CD4-positive, alpha-beta T cell treated with Interferon gamma for 1 hour (primary cell): ENCODE measurements at places on chromosomes 5 and 9.
A peak's percentile ranks its signal among the peaks of the same experiment; 100 is the strongest.

DNA sequence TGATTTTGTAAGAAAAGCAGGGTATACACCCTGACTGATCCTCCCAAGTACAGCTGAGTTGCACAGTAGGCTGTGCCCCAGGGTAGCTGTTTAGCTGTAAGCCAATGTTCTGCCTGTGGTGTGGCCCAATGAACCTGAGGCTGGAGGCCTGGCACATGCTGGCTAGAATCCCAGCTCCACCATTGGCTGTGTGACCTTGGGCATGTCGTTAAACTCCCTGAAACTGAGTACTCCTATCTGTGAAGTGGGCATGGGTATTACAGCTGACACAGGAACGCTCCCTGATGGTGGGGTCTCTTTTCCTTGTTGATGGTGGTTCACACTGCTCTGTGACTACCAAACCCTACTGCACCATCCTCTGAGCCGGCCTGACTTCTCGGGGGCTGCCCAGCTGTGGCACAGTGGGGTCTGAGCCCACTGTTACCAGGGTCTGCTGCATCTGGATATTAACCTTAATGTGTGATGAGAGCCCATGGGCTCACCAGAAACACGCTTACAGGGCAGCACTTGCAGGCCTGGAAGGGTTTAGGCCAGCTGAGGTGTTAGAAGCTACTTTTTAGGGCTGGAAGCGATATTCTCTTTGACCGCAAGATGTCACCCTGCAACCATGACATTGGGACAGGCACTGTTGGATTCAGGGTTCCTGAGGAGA is 7.0 kb upstream of the GADD45G start:
- DNase-seq, result peak; percentile 38

- no peak for DNase-seq
These were observed 147.4 kb upstream of the RPS23 start for GRCh38 chr5:82425591-82425990.

- DNase-seq, result no peak
These were observed 4.7 kb downstream of the SYNPO start for GRCh38 chr5:150645070-150645700.

GRCh38 chr9:94108584-94108983 is 24.3 kb downstream of the PTPDC1 start:
- DNase-seq, result no peak

GRCh38 chr5:107557051-107557658 is 113.6 kb downstream of the EFNA5 start:
- no peak for DNase-seq

GRCh38 chr5:61746831-61747575 is 414.9 kb downstream of the ZSWIM6 start:
- no peak for DNase-seq

GRCh38 chr9:98361645-98362044 is 106.2 kb upstream of the TBC1D2 start:
- no peak for DNase-seq

GRCh38 chr5:166551384-166551783 is 1740.1 kb upstream of the WWC1 start:
- no peak for DNase-seq

DNA sequence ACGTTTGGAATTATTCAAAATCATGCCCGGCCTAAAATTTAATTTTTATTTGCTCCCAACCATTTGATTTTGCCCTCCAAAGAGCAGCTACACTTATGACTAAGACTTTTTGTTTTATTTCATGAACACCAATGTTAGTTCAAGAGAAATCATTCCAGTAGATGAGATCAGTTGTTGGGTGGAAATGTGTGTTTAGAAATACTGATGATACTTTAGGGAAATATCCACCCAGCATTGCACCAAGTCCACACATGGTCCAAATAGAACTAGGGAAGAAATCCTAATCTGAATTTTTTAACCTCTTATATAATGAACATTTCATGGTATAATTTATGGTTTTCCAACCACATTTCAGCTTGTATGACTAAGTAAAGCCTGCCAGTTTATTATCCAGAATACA is 28.3 kb upstream of the GOLPH3 start:
- DNase-seq, result no peak

- no peak for DNase-seq
These were observed 322.8 kb upstream of the RFX3 start for GRCh38 chr9:3848445-3849114.
